Stimulated activated CD4-positive, alpha-beta T cell treated with anti-CD3 and anti-CD28 coated beads, Interleukin-15, amount 100 ng/mL, for 24 hours (primary cell): ENCODE measurements at places on chromosomes 5 and 9.
A peak's percentile ranks its signal among the peaks of the same experiment; 100 is the strongest.

GRCh38 chr5:116271446-116272025, 186.7 kb downstream of the COMMD10 start:
- DNase-seq, result no peak

DNA sequence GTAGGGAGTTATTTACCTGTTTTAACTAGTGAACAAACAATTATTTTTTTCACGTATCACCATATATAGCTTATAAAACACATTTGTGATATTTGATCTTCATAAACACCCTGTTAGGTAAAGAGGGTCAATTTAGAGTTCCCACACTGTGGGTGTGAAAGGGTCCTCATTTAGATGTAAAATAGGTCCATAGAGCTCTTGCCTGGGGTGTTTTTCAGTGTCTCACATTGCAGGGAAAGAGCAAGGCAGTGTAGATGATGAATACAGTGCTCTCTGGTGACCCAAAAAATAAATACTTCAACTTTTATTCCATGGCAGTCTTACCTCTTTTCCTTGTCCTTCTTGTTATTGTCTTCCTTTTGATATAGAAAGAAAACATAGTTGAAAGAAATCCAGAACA, 403.2 kb upstream of the SGCD start:
- no peak for DNase-seq

GRCh38 chr5:10069637-10070313, 179.9 kb downstream of the ATPSCKMT start:
- DNase-seq, result no peak

GRCh38 chr9:131666774-131667173, 73.1 kb downstream of the RAPGEF1 start:
- DNase-seq, result no peak

GRCh38 chr5:168211936-168212335, 79.5 kb upstream of the WWC1 start:
- no peak for DNase-seq

- DNase-seq, result peak; percentile 65
Measured at GRCh38 chr5:141412854-141413539, at the start of gene PCDHGA10. Gene PCDHGA10 (plus strand): TSS chr5:141412987. CDS start chr5:141413176, 189 bp downstream.

DNA sequence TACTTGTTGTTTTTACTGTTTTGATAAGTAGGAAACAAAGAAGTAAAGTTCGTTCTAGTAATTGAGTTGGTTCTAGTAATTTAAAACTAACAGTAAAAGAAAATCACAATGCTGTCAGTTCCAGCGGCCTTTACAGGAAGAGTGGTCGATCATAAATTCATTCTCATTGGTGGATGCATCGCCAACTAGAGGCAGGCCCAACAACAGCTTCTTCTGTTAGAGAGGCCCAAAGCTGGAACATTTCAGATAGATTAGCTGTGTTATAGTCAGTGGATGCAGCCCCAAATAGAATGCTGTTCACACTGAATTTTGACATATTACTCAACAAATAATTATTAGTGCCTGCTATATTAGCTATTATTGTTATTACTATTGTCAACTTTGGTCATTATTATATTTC, 80.8 kb downstream of the ARRDC3 start:
- DNase-seq, result no peak

DNA sequence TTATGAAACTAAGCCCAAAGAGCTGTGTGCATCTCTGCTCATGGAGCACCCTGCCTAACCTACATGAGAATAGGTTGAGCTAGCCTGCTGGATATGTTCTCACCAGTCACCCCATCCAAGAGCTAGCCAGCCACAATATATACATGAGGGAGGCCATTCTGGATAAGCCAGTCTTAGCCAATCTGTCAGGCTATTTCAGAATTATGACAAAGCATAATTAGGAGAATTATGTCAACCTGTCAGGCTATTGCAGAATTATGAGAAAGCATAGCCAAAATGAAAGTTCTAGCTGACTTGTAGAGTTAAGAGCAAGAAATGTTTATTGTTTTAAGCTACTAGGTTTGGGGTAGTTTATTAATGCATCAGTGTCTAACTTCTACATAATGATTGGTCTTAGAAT, 189.8 kb downstream of the WDR70 start:
- no peak for DNase-seq

GRCh38 chr9:136961279-136962065, 9.4 kb downstream of the LCN12 start:
- no peak for DNase-seq

DNA sequence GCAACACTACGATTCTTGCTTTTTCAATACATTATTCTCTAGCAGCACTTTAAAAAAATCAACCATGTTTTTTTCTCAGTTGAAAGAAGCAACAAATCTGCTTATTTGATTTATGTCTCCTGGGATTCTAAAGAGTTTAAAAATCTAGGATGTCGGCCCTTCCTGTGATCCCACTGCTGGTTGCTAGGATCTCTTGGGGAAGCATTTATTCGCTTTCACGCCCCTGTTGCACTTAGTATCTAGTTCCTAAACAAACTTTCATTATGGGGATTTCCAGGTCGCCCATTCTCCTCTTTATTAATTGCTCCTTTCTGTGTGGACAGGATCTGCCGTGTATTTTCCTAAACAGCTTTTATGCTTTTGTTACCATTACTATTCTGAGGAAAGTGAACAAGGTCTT, 313.5 kb downstream of the AGTPBP1 start:
- DNase-seq, result no peak

DNA sequence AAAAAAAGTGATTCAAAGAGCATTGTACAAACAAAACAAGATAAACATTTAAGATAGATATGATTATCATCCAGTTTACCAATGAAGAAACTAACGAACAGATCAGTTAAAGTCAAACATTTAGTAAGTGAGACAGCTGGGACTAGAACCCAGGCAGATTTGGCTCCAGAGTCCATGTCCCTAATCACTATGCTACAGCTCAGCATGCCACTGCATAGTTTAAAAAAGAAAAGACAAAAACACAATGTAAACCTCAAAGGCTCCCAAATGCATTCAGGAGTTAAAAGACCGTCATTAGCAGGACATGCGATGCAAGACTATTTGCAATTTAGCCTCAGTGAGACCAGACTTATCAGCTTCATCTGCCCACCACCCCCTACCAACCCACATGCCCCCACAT, 36.8 kb downstream of the DENND1A start:
- DNase-seq, result no peak

GRCh38 chr5:67201897-67202549, 5.4 kb upstream of the CD180 start:
- no peak for DNase-seq

GRCh38 chr5:66713998-66714397, 117.8 kb downstream of the MAST4 start:
- DNase-seq, result peak; percentile 2

- DNase-seq, result no peak
Measured at GRCh38 chr5:78001197-78001596, 225.1 kb upstream of the TBCA start.

DNA sequence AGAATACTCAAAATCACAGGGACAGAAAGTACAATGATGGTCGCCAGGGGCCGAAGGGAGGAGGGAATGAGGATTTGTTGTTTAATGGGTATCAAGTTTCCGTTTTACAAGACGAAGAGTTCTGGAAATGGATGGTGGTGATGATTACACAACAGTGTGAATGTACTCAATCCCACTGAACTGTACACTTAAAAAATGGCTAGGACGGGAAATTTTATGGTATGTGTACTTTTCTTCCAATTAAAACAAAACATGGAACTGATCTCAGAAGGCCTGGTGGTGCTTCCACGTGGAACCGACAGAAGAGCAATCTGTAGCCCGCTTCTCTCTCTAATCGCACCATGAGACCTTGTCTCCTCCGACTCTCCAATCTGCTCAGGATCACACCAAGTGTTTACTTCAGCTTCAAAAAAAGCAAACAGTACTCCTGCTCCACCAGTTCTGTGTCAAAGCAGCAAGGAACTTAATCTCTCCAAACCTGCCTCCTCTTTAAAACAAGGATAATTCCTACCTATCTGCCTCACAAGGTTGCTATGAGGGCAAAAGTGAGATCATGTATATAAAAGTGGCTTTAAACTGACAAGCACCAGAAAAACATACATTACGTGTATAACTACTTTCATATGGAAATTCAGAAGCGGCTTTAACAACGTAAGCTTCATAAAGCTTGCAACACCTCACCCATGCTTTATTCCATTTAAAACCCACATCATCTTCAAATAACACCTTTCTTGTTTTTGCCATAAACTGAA, 2.1 kb downstream of the ECPAS start:
- no peak for DNase-seq

- no peak for DNase-seq
Measured at GRCh38 chr9:93071464-93071863, 13.0 kb downstream of the SUSD3 start.

DNA sequence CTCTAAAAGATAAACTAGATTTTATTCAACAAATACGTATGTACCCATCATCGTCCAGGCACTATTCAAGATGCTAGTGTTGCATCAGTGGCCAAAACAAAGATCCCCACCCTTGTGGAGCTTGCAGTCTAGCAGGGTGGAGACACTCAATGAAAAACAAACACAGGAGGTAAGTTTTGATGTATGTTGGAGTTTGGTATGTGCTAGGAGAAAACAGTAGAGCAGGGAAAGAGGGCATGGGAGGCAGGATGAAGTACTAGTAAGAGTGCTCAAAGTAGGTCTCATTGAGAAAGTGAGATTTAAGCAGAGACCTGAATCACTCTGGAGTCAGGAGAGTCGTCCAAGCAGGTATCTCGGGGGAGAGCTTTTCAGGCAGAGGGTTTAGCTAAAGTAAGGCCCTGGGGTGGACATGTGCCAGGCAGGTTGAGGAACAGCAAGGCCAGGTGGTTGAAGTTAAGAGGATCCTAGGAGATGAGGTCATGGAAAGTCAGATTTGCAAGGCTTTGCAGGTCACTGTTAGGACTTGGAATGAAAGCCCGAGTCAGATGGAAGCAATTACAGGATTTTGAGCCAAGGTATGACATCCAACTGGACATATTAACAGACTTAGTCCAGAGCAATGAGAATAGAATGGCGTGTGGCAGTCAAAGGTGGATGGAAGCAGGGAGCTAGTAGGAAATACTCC, 9.2 kb downstream of the SNX18 start:
- no peak for DNase-seq

DNA sequence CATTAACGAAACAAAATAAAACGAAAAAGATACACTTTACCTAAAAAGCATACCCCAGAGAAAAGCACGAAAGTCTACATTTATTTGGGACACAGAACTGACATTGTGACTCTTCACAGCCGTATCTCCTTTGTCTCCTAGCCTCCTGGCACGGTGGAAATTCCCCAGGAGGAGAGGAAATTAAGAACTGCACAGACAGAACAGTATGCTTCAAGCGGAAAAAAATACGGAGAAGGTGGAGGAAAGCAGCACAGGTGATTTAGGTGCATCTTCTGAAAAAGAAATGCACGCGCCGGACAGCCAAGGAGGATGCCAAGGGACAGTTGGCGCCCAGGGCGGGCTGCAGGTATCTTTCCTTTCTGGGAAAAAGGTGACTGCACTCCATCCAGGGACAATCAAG, 32.0 kb downstream of the DDX31 start:
- no peak for DNase-seq

- DNase-seq, result peak; percentile 13
Measured at GRCh38 chr5:140295414-140295813, 7.5 kb downstream of the PFDN1 start.

GRCh38 chr5:3118340-3118739, 366.9 kb upstream of the IRX2 start:
- no peak for DNase-seq

DNA sequence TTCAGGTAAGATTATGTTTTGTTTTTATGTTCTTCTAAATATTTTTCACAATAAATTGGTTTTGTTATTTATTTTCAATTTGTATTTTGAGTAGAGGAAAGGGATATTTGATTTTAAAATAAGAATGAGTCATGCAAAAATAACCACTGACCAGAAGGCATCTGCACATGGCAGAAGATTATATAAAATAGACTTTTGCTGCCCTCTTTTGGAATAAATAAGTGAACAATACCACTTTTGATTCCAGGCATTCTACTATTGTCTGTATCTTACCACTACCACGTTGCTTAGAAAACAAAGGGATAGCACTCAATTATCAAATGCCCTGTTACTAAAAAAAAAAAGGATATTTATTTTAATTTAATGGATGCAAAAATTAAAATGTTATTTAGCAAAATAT, 227.3 kb upstream of the ITGA1 start:
- DNase-seq, result no peak

GRCh38 chr9:81242866-81243265, 446.5 kb downstream of the TLE1 start:
- no peak for DNase-seq

DNA sequence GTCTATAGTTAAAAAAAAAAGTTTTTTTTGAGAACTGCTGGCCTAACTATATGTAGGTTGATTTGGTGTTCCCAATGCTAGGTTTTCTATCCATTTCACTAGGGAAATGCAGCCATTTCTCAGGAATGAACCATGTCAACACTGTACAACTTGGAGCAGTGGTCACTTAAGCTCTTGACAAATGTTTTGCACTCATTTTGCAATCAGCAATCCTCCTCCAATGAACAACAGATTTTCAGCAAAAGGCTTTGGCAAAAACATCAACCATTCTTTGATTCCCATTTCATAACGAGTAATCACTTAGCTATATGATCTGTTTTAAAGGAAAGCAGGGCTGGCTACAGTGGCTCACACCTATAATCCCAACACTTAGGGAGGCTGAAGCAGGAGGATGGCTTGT, 17.9 kb downstream of the STRBP start:
- DNase-seq, result no peak

DNA sequence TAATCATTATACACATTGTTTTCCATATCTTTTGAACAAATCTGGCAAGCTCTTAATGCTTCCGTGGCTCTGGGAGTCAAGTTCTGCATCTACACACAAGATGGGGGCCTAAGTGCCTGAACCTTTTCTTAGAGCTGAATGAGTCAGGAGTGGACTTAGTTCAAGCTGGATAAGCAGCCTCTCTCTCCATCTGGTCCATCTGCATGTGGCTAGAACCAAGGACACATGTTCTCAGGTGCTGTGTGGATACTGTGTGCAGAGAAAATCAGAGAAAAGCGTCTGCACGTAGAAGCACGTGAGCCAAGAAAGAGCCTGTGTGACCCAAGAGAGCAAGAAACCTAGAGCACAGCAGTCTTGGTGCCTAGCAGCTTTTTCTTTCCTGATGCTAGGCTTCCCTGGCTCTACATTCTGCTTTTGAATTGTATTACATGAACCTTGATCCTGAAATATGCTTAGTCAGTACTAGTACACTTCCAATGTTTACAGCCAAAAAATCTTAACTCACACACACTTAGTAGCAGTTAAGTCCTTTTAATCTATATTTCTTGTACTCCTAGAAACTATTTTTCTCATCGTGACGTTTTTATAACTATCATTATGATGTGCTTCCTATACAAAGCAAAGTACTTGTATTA, 1798.9 kb downstream of the MAT2B start:
- no peak for DNase-seq

DNA sequence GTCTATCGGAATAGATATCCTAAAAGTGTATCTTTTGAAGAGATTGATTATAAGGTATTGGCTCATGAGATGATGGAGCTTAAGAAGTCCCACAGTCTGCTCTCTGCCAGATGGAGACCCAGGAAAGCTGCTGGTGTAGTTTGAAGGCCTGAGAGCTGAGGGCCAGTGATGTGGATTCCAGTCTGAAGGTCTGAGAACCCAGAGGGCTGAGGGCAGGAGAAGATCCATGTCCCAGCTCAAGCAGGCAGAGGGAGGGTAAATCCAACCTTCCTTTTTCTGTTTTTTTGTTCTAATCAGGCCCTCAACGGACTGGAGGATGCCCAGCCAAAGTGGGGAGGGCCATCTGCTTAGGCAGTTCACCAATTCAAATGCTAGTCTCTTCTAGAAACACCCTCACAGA, 11.0 kb upstream of the ABL1 start:
- DNase-seq, result no peak
